ENCODE measurements at places on chromosomes 16 and 17. TPM values are rescaled to one million over a fixed set of nuclear protein-coding genes. Genes with fewer than 3 reads are reported as not detected.

GRCh38 chr17:60678118-60678444 is 430 bp downstream of the BCAS3 start:
- H3K27ac ChIP-seq: peak overlapping the region; percentile 64
- no peaks in the 10 kb centered on the region for H3K36me3 ChIP-seq
- H3K27me3 ChIP-seq: no peaks in the 10 kb centered on the region
- no peak for DNase-seq
- H3K4me3 ChIP-seq: peak overlapping the region; percentile 67
- peaks cover 14% of the 10 kb centered on the region for H3K4me1 ChIP-seq

GRCh38 chr16:25258861-25259179 is 1.2 kb upstream of the ZKSCAN2 start:
- peaks cover 11% of the 10 kb centered on the region for H3K36me3 ChIP-seq
- DNase-seq: no peak
- H3K4me1 ChIP-seq: peaks cover 33% of the 10 kb centered on the region
- H3K27me3 ChIP-seq: no peaks in the 10 kb centered on the region
- peak overlapping the region; percentile 78 for H3K4me3 ChIP-seq

GRCh38 chr17:58661499-58661898 is 30.3 kb downstream of the TEX14 start:
- DNase-seq: no peak
- H3K27me3 ChIP-seq: no peaks in the 10 kb centered on the region
- H3K4me1 ChIP-seq: peaks cover 6% of the 10 kb centered on the region
- no peaks in the 10 kb centered on the region for H3K36me3 ChIP-seq
- no peak overlapping the region for H3K4me3 ChIP-seq

- H3K4me3 ChIP-seq: no peak overlapping the region
- no peaks in the 10 kb centered on the region for H3K4me1 ChIP-seq
- H3K27me3 ChIP-seq: no peaks in the 10 kb centered on the region
- peak; percentile 88 for DNase-seq
- peaks cover 34% of the 10 kb centered on the region for H3K36me3 ChIP-seq
These were observed 25.6 kb upstream of the MRPS23 start for GRCh38 chr17:57875290-57876022.

DNA sequence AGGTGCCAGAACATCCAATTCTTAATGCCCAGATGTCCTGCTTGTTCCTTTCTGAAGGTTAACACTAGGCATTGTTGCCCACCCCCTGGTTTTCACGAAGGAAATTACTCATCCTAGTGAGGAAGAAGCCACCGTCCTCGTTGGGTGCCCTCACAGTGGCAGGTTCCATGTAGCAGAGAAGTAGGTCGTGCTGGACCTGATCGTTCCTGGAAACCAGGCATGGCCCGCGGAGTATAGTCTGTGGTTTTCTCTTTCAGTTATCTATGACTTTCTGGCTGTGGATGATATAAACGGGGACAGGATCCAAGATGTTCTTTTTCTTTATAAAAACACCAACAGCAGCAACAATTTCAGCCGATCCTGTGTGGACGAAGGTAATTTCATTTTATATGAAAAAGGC is 16.5 kb downstream of the RGS11 start:
- no peak overlapping the region for H3K27ac ChIP-seq
- no peak for DNase-seq
- no peaks in the 10 kb centered on the region for H3K27me3 ChIP-seq
- peaks cover 4% of the 10 kb centered on the region for H3K4me1 ChIP-seq

DNA sequence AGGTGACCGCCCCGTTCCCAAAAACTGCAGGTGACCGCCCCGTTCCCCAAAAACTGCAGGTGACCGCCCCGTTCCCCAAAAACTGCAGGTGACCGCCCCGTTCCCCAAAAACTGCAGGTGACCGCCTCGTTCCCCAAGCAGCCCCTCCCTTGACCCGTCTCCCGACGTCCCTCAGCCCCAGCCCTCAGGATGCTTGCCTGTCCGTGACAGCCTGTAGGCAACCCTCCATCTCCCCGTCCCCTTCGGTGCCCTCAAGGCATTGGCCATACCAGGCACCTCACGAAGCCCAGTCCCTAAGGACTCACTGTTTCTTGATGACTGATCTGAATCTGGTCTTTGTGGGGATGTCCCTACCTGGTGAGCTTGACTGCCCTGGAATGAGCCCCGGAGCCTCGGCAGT is 25.1 kb downstream of the SGSM2 start:
- no peak overlapping the region for H3K27ac ChIP-seq
- H3K4me1 ChIP-seq: peaks cover 18% of the 10 kb centered on the region
- no peak overlapping the region for H3K4me3 ChIP-seq
- DNase-seq: no peak
- H3K27me3 ChIP-seq: no peaks in the 10 kb centered on the region

- no peak overlapping the region for H3K4me3 ChIP-seq
- peaks cover 59% of the 10 kb centered on the region for H3K36me3 ChIP-seq
- H3K27ac ChIP-seq: no peak overlapping the region
- H3K4me1 ChIP-seq: peaks cover 63% of the 10 kb centered on the region
These were observed 26.3 kb downstream of the PMP22 start for GRCh38 chr17:15238676-15239422.

- no peaks in the 10 kb centered on the region for H3K36me3 ChIP-seq
- peak overlapping the region; percentile 42 for H3K4me3 ChIP-seq
- DNase-seq: no peak
- no peaks in the 10 kb centered on the region for H3K4me1 ChIP-seq
These were observed 6.5 kb upstream of the ABR start for GRCh38 chr17:1186214-1186820.

- H3K36me3 ChIP-seq: no peaks in the 10 kb centered on the region
- H3K4me3 ChIP-seq: no peak overlapping the region
- peaks cover 4% of the 10 kb centered on the region for H3K27me3 ChIP-seq
- H3K4me1 ChIP-seq: peaks cover 39% of the 10 kb centered on the region
These were observed 1.2 kb upstream of the GRB7 start for GRCh38 chr17:39736319-39737165.

DNA sequence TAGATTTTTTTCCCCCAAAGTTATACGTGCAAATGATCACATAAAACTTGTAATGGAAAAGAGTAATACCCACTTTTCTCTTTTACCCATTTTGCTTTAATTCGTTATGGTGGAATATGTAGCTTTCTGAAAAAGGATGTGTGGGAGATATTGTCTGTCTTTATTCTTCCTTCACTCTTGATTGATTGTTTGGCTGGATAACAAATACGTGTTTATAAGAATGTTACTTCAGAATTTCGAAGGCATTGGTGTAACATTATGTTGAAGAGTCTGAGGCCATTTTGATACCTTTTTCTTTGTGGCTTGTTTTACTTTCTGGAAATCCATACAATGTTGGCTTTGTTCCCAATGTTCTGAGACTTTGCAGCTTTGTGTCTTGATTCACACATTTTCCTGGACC is 71.4 kb downstream of the BCAS3 start:
- DNase-seq: no peak
- no peaks in the 10 kb centered on the region for H3K36me3 ChIP-seq
- H3K4me3 ChIP-seq: no peak overlapping the region
- H3K27me3 ChIP-seq: no peaks in the 10 kb centered on the region
- no peak overlapping the region for H3K27ac ChIP-seq

DNA sequence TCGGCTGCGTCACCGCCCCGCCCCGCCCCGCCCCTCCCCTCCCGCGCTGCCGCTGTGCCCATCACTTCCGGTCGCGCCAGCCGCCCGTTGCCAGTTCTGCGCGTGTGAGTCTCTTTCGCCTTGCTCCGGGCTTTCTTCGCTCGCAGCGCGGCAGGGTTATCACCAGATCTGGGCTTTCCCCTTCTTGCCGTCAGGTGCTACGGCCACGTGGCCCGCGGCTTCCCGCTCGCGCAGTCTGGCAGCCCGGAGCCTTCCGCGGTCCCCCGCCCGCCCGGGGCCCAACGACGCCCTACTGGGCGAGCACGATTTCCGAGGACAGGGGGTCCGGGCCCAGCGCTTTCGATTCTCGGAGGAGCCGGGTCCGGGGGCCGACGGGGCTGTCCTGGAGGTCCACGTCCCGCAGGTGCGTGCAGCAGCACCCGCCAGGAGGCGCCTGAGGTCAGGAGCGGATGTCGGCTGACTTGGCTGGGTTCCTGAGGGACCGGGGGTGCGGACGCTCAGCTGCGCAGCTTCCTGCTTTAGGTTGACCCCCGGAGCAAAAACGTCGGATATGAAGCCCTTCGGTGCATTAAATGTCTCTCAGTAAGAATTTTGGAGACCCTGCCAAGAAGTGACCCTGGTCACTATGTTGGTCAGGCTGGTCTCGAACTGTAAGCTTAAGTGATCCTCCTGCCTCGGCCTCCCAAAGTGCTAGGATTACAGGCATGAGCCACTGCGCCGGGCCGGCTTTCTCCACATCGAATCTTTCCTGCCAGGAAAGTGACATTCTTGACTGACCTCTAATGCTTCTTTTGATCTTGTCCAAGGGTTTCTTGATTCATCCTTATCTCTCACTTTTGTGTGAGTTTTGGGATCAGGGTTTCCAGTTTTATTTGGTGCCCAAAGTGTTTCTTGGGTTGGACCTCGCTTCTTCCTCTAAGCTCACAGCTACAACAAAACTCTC is at the start of gene METTL23:
Gene METTL23, plus strand, starts transcription at position 64 of the 943 bp plus-strand sequence. CDS start 2,872 bp downstream, outside the sequence.
- H3K27me3 ChIP-seq: no peaks in the 10 kb centered on the region
- peak; percentile 86 for DNase-seq
- peak within 1 kb of the TSS; percentile 100 for H3K27ac ChIP-seq
- H3K4me3 ChIP-seq: peak within 1 kb of the TSS; percentile 94
- peaks cover 46% of the 10 kb centered on the region for H3K36me3 ChIP-seq

The NUDT7 gene
- total RNA-seq: 15.0 TPM

The KRTAP9-2 gene
- not detected for total RNA-seq

The CNP gene
- 29.5 TPM for total RNA-seq

The LRRC37A3 gene
- 1.9 TPM for total RNA-seq

The FADS6 gene
- not detected for total RNA-seq

The CD300A gene
- 7.8 TPM for total RNA-seq

The MPHOSPH6 gene
- 8.5 TPM for total RNA-seq

The ABCA8 gene
- 59.1 TPM for total RNA-seq

The SLC47A1 gene
- 2.2 TPM for total RNA-seq

The SREBF1 gene
- 17.0 TPM for total RNA-seq

The TVP23A gene
- total RNA-seq: 0.30 TPM

The SLC47A2 gene
- total RNA-seq: not detected

The ASB16 gene
- 8.3 TPM for total RNA-seq

The YBX2 gene
- total RNA-seq: 3.0 TPM

The DDX5 gene
- 215 TPM for total RNA-seq

Measured in right atrium auricular region (tissue), 2 donors.